Inflammatory macrophage treated with lipopolysaccharide for 1 hour (primary cell): ENCODE measurements at places on chromosomes 7 and 10.
A peak's percentile ranks its signal among the peaks of the same experiment; 100 is the strongest.

GRCh38 chr10:102334101-102334500, 61.4 kb upstream of the NFKB2 start:
- no peak for DNase-seq

DNA sequence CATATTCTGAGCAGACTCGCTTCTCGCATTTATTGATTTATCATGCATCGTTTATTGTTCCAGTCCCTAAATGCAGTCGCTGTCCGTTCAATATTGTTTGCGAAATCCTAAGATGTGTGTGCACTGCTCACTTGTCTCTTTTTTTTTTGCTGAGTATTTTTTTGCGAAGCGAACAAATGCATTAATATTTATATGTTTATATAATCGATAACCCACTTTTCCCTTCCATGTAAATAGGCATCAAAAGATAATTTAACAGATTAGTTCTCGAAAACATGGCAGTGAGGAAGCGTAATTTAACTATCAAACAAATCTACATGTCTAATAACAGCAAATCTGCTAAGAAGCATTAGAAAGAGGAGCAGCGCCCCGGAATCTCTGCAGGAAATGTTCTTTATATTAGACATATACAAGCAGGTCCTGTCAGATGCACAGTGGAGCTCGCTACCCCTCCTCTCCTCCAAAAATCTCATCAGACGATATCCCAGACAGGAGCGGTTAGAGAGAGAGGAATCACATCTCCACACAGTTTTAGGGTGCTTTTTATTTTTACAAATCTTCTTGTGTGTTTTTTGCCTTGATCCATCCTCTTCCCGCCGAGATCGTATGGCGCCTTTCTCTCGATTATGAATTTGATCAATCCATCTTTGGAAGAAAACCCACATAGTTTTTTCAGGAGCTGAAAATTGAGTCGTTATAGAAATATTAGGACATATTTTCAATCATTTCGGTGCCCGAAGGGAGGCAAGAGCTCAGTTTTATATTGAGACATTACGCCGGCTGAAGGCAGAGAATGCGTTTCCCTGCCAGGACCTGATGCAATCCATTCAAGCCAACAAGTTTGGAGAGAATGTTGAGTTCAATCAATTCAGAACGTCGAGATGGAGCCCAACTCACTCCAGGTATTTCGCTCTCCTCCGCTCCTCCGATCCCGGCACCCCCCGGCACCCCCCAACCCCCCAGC, at the start of gene ARID5B:
Gene ARID5B (plus strand): TSS at position 871 of the 964 bp plus-strand sequence. CDS start 11 bp downstream, at position 882.
- peak; percentile 51 for DNase-seq

- no peak for DNase-seq
Measured at GRCh38 chr7:14787551-14787950, 115.0 kb downstream of the DGKB start.

- DNase-seq, result no peak
Measured at GRCh38 chr10:8502573-8502972, 448.1 kb downstream of the GATA3 start.

DNA sequence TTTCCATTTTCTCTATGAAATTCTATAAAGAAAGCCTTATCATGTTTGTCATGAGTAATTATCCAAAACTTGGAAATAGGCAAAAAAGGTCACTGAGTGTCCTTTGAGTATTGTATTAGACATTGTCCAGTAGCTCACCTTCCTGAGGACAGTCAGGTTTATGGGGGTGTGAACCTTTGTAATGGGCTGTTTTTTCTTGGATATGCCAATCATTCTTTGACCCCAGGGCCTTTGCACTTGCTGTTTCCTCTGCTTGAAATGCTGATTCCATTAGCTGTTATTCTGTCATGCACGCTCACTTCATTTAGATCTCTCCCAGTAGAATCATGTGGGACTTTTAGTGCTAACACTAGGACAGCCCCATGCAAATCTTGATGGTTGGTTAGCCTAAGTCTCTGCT, 4.9 kb downstream of the CCDC172 start:
- DNase-seq, result no peak

DNA sequence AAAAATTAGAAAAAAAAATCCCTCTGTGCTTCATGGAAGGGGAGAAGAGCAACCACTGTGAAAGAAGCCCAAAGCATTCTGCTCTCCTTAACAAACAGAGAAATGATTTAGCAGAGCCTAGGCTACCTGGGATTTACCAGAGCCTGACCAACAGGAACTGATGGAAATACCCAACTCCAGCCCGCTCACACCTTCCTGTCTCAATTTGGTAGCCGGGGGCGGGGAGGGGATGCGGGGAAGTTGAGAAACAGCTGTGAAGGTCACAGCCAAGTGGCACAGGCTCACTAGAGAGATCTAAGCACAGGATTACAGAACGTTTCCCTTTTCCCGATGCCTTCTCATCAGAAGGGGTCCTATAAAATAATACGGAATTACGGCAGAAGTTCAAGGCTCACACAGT, 17.6 kb downstream of the RSU1 start:
- DNase-seq, result peak; percentile 31

DNA sequence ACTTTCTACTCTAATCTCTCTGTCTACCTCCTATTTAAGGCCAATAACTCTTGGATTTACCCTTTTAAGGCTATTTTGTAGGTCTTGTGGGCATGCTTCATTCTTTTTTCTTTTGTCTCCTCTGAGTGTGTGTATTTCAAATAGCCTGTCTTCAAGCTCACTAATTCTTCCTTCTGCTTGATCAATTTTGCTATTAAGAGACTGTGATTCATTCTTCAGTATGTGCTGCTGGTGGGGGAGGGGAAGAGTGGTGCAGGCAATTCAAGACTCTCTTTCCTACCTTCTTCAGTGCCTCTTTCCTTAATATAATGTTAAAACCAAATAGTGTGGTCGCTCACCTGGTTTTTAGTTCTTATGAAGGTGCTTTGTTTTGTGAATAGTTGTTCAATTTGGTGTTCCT, 20.0 kb downstream of the ABCB1 start:
- DNase-seq, result no peak

- DNase-seq, result peak; percentile 8
Measured at GRCh38 chr7:30671793-30672465, 10.3 kb downstream of the CRHR2 start.
